NCI-H774 (cell line): ENCODE measurements at places on chromosomes 1 and 21.

DNA sequence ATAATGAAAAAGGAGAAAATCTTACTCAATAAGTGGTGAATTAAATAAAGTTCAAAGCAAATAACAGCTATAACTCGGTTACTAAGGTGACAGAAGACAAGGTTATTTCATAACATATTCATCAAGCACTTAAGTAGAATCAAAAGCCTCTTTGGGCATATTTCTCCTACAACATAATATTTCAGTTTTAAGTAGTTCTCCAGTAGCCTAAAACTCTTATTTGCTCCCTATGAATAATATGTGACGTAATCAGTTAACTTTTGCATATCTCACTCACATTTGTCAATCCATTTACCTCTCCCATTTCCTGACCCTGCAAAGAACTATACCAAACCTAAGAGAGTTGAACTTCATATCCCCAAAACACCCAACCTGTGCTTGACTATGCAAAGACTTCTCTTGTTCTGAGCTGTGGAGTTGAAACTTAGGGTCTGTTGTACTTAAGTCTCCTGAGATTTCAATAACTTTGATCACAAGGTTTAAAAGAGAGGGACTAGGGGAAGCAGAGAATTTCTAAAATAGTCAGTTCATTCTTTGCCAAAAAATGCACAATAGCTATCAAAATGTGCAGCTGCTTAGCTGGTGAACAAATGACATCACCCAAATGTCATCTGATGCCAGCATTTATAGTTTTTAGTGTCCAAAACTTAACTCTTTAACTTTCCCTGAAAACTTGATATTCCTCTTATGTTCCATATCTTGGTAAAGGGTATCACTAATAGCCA lies 37.2 kb downstream of the TTLL7 start:
- no peak for DNase-seq

DNA sequence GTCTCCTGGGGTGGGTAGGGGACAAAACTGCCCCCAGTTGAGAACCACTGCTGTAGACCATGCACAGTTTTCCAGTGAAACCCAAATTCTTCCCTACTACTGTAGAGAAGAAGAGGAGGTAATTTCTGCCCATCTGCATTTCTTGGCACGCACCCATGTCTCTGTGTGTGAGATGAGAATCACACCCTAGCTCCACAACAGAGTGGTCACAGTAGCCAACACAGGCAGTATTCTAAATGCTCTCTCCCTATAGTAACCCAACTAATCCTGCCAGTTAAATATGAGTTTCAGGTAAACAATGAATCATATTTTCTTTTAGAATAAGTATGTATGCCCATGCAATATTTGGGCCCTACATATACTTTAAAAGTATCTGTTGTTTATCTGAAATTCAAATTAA lies 1.2 kb upstream of the CAPN2 start:
- DNase-seq, result no peak

DNA sequence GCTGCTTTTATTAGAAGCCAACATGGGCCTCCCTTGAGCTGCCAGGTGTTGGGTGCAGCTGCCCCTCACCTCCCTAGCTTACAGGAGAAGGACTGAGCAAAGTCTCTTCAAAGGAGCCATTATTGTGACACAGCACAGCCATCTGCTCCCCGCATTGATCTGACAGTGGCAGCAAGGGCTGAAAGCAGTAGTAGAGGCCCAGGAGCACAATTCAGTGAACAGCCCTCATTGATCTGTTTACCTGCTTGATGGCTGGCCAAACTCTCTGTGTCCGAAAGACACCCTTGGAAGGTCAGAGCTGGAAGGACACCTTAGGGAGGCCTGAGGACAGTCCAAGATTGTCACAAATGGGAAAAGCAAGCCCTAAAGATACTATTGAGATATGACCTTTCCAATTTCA lies 14.5 kb downstream of the HMGB4 start:
- DNase-seq, result no peak

DNA sequence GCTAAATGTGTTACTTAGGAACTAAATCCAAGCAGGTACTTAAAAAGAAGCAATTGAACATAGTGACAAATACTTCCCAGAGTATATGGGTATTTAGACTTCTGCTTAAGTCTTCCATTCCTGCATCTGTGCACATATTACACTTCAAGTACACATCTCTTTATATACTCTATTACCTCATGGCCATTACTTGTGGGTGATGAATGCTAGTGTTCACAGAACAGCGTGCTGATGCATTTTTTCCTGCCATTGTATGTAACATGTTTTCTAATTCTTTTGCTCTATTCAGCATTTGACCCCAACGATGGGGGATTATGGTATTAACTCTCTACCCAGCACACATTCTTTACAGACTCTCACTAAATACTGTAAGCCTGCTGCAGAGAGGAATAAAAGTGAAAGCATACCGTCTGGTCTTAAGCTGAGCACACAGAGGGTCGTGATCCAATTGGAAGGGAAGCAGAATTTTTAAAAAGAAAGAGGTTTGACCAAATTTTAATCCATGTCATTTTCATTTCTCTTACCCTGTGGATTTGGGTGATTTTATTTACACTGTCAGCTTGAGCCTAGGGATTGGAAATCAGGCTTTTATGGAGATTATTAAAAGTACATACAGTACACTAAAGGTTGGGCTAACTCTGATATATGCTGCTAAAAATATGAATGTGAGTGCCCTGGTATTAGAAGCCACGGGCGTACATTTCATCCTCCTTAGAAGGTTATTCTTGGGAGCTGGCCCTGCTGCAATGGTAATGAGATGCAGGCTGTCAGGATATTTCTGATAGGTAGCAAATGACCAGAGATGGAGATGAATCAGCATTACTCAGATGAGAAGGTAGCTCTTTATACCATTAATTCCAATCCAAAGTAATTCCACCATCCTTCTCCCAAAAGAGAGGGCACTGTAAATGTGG lies 95.5 kb upstream of the PROX1 start:
- DNase-seq, result no peak

- no peak for DNase-seq
These were observed 34.4 kb downstream of the ALPL start for GRCh38 chr1:21543598-21543997.

DNA sequence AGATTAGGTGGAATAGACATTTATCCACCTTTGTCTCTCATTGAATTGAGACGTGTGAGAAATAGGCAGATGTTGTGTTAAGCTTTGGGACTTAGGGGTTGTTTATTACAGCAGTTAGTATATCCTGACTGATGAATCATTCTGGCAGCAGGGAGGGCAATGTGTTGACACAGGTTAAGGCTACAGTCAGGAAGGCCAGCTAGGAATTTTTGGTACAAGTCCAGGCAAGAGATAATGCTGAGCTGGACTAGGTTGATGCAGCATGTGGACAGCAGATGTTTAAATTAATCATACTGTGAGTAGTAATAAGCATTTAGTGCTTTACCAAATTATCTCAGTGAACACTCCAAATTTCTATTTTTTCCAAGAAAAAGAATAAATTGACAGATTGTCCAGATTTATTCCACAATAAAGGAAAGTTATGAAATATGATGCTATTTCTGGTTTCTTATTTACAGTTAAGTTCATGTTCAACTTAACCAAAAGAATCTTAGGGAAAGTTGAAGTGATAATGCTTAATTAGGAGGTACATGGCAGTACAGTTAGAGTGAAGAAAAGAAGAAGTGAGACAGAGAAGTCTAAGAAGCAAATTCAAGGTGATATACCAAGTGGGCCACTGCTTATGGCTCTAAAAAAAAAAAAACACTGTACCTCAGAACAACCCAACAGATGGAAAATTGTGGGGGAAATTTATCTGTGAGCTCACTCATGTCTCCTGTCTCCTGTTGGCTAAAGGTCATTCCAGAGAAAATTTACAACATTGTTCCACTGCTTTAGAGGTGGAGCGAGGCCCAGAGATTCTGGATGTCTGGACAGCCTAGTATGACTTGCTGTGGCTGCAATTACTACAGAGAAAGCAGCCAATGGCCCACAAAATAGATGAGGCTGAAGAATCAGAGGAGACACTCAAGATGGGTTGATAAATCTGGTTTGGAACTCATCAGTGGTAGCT lies 102.7 kb upstream of the C21orf91 start:
- DNase-seq, result no peak

- DNase-seq, result no peak
These were observed 81.4 kb upstream of the TLR5 start for GRCh38 chr1:223224465-223224864.

DNA sequence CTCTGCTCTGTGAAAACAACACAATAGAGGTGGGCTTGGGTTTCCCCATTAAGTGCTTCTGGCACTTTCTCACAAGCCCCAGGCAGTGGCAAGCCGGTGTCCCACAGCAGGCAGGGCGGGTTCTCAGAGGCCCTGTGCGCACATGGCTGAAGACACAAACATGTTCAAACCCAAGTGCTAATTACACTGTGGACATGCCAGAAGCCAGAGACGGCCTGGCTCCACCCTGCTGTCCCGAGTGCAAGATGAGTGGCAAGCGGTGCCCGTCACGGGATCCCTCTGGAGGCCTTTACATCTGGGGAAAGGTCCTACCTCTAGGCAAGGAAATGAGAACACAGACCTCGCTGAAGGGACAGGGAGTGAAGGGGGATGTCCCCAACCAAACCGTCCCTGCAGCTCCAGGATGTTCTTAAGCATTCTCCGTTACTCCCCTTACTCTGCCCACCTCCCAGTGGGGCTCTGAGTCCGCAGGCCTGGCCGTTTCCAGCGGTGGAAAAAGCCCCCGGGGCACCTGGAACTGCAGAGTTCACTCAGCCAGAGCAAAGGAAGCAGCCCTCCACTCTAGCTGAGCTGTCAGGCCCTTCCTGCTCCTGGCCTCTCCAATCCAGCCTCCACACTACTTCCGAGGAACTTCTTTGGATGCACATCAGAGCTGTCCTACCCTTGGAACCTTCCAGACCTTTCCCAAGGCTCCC lies 57.4 kb downstream of the SLC66A1 start:
- no peak for DNase-seq

- no peak for DNase-seq
These were observed 7.4 kb downstream of the CLEC20A start for GRCh38 chr1:178489399-178489798.

- no peak for DNase-seq
These were observed 49.8 kb upstream of the GNG12 start for GRCh38 chr1:67883069-67883468.

DNA sequence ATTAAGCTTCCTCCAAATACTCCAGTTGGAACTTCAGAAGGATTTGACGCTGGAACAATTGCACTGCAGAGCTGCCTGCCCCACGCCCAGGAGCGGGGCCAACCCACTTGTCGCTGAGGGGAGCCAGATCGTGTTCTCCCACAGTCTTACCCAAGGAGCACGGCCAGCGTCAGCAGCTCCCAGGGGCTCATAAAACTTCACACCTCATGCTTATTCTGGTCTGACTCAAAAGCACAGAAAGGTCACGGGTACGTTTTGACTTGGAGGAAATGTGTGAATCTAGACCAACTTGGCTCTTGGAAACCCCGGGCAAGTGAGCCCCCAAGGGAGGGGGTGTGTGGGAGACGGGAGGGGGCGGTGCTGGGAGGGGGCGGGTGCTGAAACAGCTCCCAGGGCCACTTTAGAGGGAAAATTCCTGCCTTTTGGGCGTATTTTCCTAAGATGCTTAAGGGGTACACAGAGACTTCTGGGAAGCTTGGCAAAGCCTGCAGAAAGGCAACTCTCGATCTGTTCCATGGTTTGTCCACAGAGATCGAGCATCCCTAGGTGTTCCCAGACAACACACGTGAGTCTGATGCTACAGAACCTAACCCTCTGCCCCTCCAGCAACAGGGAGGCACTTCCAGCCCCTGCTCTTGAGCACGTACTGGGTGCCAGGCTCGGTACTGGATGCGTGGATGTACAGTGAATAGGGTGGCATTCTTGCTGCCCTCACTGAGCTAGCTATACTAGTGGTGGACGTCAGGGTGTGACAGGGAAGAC lies 98.9 kb downstream of the DHRS3 start:
- no peak for DNase-seq

DNA sequence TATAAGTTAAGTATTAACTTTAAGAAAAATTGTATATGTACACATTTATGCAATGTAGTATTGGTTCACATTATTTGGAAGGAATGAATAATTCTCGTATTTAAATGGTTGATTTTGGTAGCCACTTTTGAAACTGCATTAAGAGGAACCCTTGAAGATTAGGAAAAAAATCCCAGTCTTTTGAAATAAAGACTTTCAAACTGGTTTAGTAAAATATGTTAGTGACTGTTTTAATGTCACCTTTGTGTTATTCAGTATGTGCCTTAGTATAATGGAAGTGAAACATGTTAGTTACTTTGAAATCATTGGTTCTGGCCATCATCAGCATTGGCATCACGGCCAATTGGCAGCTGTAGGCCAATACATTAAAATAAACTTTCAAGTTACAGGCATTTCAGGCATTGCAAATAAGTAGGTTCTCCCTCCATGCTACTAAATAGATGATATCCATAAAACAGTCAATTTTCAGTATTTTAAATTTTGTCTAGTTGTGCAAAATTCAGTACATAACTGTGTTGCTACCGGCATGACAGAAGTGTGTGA lies 4.4 kb downstream of the MIER1 start:
- DNase-seq, result no peak

- peak; percentile 90 for DNase-seq
These were observed 27.5 kb downstream of the DMBX1 start for GRCh38 chr1:46517010-46517600.

- no peak for DNase-seq
These were observed 47.3 kb downstream of the UBIAD1 start for GRCh38 chr1:11320153-11320936.

GRCh38 chr1:34781844-34782391 lies 904 bp downstream of the GJB3 start:
- DNase-seq, result no peak

DNA sequence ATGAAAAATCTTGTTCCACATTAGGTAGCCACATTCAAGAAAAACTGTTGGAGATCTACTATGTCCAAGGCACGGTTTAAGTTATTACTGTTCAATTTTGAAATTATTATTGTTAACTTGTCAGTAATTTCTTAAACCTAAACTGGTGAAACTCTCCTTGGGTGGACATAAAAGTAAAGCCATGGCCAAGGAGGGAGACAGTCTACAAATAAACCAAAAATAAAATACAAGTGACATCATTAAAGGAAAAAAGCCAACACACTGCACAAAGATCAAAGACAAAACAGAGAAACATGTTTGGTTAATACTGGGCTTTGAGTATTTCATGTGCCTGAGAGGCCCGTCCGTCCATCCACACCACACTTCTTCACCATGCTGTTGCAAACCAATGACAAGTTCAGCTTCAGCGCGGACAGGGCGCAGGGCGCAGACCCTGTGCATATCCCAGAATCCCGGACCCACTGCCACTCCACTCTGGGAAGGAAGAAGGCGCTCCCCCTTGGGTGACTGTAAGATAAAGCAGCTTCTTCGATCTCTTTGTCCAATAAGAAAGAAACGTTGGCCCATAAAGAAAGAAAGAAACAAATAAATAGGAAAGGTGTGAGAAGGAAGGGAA lies 918 bp upstream of the RASAL2 start:
- no peak for DNase-seq

GRCh38 chr1:204447736-204448135 lies 36.1 kb upstream of the PPP1R15B start:
- no peak for DNase-seq
